ENCODE measurements at places on chromosomes 4 and X.

- no peak for DNase-seq
These were observed 526.7 kb downstream of the PCDH7 start for GRCh38 chr4:31246856-31247255.

DNA sequence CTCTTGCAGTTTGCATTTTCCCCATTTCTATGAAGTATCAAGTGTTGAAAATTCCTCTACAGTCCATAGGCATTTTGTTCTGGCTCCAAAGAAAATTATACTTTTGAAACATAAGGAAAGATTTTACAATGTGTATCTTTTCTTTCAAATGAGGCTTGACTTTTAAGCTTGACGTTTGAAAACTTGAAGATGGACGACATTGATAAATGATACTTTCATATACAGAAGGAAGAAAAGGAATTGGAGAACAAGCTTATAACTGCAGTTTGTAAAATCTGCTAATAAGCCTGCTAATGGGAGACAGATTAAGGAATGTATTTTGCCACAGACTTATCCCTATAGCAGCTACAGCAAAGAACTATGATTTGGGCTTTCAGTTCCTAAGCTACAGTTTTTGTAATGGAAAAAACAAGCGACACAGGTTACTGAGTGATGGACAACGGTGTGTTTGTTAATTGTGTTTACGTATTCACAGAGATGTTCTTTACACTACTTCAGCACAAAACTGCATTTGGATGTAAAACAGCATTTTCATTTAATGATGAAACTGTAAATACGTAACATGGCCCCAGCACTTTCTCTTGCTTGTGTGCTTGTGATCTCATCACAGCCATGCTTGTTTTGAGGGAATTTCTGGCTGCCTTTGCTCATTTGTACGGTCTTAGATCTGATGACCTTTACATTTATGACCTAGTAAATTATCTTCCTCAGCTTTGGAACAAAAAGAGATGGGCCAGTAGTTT lies 83.2 kb upstream of the FAT1 start:
- DNase-seq: no peak

DNA sequence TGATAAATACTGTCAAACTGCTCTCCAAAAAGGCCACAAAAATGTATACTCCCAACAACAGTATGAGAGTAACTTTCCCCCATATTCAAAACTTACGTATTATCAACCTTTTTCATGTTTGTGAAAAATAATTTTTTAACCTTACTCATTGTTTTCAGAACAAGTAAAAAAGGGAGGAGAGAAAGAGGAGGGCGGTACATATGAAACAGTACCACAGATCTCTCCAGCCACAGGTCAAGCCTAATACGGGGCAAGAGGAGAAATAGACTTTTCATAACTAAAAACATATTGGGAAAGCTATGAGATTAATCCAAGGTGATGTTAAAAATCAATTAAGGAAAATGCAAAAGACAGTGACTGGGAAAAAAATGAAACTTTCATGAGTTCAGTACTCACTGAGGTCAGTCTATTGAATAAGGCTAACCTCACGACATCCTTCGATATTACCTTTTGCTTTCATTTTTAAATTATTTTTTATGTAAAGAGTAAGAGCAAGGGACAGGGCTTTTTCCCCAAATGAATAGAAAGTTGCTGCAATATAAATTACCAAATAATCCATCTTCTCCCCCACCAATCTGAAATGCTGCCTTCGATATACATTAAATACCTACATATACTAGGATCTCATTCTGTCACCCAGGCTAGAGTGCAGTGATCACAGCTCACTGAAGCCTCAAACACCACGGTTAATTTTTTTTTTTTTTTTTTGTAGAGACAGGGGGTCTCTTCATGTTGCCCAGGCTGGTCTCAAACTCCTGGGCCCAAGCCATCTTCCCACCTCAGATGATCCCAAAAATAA lies 25.3 kb downstream of the FBXW7 start:
- no peak for DNase-seq

DNA sequence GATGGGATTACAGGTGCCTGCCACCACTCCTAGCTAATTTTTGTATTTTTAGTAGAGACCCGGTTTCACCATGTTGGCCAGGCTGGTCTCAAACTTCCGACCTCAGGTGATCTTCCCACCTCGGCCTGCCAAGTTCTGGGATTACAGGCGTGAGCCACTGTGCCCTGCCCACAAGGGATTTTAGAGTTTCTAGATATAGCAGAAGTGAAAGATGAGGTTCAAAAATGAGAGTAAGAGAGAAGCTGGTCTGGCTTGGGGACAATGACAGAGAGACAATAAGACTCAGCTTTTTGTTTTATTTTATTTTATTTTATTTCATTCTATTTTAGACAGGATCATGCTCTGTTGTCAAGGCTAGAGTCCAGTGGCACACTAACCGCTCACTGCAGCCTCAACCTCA lies 30.6 kb downstream of the TRIM61 start:
- no peak for DNase-seq

DNA sequence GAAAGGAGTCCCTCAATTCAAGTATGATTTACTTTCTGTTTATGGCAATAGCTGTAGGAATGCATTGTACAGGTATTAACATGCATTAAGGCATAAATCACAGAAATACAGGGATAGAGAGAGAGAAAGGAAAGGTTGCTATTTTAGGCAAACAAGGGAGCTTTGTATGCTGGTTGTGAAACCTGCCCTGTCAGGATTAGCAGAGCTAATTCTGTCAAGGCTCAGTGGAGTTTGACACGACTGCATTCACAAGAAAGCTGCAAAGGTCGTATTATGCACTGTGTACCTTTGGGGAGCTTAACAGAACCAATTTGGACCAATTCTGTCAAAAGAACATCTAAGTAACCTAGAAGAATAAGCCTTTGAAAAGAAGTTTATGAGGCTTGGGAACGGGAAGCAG lies 239.3 kb downstream of the GRIA2 start:
- no peak for DNase-seq

GRCh38 chr4:15649914-15650545 lies 5.1 kb downstream of the FBXL5 start:
- peak; percentile 12 for DNase-seq

- DNase-seq: no peak
These were observed 18.0 kb downstream of the HDAC8 start for GRCh38 chrX:72554448-72555140.

DNA sequence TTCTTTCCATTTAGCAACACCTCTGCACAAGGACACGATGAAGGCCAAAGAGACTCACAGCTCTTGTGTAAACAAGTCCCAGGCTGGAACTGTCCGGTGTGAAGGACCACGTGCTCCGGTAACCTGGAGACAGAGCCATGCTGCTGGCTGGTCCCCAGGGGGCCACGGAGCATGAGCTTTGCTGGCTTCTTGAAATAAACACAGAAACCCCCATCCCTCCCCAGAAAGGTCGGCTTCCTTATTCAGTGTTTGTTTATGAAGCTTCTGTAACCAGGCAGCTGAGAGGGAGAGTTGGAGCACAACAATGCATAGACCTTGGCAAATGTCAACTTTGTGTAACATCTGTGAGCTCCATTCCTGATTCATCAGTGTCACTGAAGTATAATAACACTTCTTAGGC lies 109.4 kb downstream of the GPR143 start:
- DNase-seq: no peak

DNA sequence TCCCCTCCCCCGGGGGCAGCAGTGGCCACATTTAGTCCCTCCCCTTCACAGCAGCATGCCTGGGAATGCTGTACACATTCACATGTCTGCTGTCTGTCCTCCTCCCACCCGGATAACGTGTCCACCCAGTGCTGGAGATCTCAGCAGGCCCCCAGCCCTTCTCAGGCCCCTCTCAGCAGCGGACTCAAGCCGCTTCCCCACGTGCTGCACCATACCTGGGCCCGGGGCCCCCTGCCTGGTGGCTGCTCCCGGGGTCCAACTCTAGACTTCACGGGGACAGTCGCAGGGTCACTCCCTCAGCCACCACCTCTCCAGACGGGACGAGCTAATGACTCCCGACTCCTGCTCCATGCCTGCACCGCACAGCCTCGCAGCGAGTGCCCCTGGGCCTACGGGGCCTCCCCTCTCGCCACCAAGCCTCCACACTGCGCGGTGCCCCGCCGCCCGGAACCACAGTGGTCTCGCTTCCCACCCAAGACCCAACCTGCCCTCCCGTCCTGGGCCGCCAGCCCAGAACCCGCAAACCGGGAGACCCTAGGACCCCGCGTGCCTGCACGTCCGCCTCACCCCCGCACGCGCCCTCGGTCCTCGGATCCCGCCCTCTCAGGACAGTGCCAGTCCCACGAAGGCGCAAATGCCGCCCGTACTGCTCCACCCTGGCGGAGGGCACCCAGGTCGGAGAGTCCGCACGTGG lies 1.3 kb upstream of the PCGF3 start:
- no peak for DNase-seq

- no peak for DNase-seq
These were observed 45.4 kb downstream of the SCD5 start for GRCh38 chr4:82753238-82753637.

- peak; percentile 18 for DNase-seq
These were observed 3.4 kb downstream of the TFE3 start for GRCh38 chrX:49039598-49040375.

DNA sequence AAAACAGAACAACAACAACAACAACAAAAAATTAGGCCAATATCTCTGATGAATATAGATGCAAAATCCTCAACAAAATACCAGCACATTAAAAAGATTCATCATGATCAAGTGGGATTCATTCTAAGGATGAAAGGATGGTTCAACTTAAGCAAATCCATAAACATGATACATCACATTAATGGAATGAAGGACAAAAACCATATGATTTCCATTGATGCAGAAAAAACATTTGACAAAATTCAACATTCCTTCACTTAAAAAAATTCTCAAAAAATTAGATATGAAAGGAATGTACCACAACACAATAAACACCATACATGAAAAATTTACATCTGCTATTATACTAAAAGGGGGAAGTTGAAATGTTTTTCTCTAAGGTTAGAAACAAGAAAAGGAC lies 103.3 kb downstream of the IL15 start:
- DNase-seq: no peak

DNA sequence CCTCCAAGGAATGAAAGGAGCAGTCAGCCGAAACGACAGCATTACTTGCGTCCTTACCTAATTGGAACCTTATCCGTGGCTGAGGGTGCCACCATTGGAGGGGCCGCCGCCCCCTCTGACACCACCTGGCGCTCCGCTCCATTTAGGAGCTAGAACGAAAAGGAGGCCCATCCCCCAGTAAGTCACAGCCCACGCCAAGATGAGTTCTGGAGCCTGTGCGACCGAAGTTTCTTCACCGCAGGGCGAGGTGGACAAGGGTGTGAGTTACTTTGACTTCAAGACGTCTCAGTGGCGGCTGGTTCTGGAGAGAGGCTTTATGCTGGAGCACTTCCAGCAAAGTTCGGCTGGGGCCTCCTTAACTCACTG lies 729 bp upstream of the IRF2 start:
- DNase-seq: no peak

DNA sequence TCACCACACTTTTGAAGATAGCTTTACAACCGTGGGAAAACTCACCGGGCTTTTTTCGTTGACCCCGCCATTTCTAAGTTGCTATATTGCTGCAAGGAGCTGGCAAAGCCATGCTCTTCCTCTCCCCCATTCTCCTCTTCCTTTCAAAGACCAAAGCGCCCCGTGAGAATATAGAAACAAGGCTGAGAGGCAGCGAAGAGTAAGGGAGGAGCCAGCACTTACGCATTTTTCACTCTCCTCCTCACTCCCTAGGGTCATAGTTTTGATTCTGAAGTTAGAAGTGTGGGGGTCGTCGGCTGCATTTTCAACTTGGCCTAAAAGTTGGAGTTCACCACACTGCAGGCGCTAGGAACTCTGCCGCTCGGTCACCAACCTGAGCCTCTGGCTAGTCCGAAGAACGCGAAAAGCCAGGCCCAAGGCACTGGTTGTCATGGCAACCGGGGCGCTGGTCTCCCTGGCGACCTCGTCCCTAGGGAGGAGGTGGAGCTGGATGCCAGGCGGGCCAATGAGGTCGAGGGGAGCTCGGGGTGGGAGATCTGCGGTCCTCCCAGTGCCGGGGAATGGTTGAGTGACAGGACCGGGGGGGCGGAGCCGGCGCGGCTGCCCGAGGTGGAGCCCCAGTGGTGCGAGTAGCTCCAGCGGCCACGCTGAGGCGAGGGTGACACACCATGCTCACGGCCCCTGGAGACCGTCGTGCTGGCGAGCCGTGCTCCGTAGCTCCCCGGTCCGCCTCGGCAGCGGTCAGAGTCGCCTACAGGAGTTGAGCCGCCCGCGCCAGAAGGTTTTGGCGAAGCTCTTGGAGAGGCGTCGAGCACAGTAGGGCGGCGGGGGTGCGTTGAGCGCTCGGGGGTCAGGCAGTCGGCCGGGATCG lies at the start of gene PTPN13:
PTPN13 (plus strand) TSS at position 628 of the 871 bp plus-strand sequence. CDS start 40,942 bp downstream, outside the sequence.
- DNase-seq: peak; percentile 55

DNA sequence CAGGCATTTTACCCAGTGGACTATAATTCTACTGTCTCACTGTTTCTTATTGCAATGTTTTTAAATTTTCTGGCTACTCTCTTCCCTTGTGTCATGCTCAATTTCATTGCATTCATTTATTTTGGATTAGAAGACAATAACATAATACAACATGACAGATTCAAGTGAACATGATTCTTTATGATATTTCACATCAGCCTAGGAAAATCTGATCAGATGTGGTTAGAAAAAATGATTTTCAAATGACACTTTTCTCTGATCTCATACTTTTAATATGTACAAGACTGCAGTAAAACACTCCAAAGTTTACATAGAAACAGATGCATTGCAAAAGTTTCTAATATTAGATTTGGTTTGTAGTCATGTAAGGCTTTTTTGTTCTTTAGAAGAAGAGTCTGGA lies 586.0 kb downstream of the ACTRT1 start:
- DNase-seq: no peak

DNA sequence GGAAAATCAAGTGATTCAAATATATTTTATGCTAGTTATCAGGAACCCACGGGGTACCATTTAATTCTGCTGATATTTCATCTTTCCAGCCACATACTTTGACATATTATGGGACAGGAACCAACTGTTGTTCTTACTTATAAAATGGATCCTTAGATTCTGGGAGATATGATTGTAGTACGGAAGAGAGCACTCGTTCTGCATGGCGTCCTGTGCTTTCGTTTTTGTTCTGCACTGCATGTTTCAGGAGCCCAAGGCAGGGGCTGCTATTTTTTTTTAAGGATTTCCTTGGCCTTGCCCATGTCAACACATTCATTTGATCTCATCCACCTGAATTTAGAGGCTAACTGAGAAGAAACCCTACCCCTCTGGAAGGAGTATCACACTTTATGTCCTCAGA lies 245.5 kb upstream of the TLL1 start:
- DNase-seq: no peak

DNA sequence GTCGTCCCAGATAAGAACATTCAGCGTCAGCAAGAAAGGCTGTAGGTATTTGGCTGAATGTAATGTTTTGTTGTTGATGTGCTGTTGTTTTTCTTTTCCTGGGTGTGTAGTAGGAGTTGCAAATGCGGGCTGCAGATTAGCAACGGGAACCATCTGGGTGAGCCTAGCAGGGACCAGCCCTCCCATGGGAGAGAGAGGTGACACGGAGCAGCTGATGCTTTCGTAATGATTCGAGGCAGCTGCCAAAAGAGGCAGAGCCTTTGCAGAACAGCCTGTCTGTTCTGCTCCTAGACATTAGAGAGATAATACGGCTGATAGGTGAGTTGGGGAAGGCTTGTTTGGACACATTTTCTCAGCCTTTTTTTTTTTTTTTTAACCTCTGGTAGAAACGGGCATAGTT lies 25.3 kb downstream of the ARSF start:
- DNase-seq: no peak

GRCh38 chr4:56099378-56099786 lies 150.6 kb downstream of the CEP135 start:
- DNase-seq: no peak

All from stimulated activated CD8-positive, alpha-beta memory T cell treated with anti-CD3 and anti-CD28 coated beads, Interleukin-15, amount 100 ng/mL, for 48 hours (primary cell).